ENCODE measurements at places on chromosomes 6 and 20.

DNA sequence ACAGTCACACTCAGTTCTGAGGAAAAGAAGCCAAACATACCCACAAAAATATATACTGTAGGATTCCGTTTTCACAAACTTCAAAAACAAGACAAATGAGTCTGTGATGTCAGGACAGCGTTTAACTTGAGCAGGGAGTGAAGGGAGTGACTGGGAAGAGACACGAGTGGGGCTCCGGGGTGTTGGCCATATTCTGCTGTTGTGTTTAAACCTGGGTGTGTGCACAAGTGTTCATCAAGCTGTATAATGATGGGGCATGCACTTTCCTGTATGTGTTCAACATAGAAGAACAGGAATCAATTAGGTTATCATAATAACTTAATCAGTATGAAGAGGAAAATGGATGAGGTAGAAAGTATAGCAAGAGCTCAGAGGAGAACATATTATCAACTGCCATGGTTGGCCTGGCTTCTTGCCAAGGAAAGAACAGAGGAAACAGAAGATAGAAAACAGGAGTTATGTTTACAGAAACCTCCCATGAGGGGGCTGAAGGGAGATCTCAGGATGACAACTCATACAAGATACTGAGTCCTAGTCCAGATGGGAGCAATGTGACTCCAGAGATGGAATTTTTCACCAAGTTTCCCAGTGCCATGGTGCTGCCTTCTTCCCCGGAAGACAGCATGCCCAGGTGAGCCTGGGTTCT lies 15.1 kb upstream of the AFDN start:
- no peak for DNase-seq

GRCh38 chr20:10665027-10665561 lies 8.7 kb downstream of the JAG1 start:
- no peak for DNase-seq

DNA sequence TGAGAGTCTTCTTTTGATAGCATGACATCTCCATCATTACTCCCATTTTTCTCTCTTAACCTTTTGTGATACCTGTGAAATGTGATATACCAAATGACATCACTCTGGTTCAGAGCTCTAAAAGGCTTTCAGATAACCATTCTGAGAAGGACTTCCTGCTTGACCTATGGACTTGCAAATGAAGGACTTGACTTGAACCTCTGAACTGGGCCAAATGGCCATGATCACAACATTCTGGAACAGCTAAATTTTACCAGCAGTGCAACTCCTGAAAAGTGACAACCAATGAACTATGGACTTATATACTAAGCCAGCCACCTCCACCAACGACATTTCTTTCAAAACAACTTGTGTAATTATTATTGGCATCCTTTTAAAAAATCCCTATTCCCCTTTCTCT lies 1085.8 kb upstream of the CITED2 start:
- no peak for DNase-seq

GRCh38 chr6:82362144-82362543 lies 1.5 kb upstream of the TPBG start:
- no peak for DNase-seq

DNA sequence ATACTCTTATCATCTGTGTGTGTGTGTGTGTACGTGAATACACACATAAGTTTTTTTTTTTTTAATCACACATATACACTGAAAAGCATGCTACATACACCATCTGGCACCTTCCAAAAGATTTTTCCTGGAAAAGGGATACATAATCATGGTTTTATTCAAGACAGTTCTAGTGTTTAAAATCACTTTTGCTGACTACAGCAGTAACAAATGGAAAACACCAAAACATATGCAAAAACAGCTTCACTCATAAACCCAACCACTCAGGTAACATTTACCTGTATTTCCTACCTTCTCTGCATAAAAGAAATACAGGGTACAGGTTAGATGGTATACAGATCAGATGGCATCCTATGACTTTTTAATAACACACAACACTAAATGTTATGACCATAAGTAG lies 2.5 kb downstream of the SNX14 start:
- DNase-seq: no peak

GRCh38 chr6:36345681-36346466 lies 9.2 kb upstream of the BNIP5 start:
- DNase-seq: no peak

DNA sequence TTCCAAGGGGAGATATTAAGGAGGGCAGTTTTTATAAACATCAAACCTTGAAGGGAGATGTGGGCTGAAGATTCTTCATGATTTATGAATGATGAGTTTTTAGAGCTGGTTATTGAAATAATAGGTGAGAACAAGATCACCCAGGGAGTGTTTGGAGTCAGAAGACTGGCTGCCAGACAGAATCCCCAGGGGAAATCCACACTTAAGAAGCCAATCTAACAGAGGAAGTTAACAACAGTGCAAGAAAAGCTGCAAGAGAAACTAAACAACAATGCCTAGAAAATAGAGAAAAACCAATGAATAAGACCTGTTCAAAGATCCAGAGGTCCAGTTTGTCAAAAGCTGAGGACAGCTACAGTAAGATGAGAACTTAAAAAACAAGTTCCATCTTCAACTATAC lies 167.9 kb upstream of the MAN1A1 start:
- no peak for DNase-seq

DNA sequence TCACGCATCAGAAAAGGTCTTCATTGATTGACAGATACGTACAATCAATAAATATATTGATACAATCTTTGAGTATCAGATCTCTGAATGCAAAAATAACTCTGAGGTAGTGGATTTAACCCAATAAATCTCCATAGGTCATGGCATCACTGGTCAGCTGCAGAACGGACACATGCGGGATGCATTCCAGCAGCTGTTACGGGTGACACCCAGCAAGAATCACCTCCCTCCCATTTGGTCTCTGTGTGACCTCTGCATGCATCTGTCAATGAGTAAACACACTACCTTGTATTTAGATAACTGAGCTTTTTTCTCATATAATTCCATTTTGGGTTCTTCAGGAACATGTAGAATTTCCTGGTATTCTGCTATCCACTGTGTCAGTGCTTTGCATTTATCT lies 285.4 kb downstream of the SYNE1 start:
- no peak for DNase-seq

DNA sequence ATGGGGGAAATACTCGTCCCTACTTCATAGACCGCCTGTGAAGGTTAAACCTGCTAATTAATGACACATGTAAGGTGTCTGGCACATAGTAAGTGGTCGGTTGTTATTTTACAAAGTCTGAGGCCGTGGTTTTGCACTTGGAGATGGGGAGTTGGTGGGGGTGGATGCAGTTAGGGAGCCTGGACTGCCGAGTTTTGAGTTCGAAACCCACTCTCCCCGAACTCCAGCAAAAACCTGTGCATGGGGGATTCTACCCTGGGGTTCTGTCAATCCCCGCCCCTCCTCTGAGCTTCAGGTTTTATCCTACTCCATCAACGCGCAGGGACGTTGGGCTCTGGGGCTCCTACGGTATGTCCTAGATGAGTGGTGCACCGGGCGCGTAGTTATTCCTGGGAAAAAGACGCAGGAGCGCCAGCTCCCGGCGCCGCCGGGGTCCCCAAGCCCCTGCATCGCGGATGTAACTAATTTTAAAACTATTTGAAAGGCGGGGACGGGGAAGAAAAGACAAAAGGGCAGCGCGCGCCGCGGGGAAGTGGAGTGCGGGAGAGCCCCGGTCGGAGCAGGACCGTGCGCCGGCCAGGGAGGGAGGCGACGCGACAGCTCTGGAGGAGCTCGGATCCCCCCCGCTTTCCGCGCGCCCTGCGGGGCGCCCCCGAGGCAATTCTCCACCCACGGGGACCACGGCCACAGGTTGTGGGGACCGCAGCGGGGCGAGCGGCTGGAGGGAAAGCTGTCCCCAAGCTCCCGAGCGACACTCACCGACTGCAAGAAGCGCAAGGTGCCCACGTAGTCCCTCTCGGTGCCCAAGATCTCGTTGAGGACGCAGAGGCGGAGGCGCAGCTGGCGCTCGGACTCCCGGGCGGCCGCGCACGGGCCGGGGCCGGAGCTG lies 672 bp downstream of the PREX1 start:
- peak; percentile 60 for DNase-seq

DNA sequence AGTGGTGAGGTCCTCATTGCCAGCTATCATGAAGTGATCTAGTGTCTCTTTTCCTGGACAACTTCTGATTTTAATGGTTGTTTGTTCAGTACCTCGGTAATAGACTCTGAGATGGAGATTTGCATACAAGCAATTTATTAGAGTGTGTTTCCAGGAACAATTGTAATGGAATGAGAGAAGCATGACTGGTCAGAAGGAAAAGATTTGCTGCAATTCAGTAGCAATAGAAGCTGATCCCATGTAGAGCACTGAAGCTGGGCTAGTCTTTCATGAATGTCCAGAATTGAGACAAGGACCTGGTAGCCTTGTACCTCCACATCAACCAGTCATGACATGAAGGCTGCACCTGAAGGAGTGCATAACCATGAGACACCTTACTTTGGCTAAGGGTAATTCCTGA lies 526.5 kb downstream of the NKAIN2 start:
- DNase-seq: no peak

DNA sequence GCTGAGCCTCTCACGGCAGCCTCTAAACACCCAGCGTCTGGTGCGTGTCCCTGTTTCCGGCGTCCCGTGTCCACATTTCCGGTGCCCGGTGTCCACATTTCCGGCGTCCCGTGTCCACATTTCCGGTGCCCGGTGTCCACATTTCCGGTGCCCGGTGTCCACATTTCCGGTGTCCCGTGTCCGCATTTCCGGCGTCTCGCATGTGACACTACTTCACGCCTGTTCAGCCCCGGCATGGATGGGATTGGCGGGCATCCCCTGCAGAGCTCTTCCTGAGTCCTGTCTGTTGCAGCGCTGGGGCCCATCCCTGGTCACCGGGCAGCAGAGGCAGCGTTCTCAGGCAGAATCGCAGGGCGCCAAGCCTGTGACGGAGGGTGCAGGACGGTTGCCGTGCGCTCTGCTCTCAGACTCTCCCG lies 3.2 kb downstream of the FRMD1 start:
- DNase-seq: no peak

- DNase-seq: no peak
Measured at GRCh38 chr6:145829102-145829501, 14.5 kb upstream of the FBXO30 start.

- no peak for DNase-seq
Measured at GRCh38 chr6:36657942-36658544, 20.5 kb upstream of the CDKN1A start.

DNA sequence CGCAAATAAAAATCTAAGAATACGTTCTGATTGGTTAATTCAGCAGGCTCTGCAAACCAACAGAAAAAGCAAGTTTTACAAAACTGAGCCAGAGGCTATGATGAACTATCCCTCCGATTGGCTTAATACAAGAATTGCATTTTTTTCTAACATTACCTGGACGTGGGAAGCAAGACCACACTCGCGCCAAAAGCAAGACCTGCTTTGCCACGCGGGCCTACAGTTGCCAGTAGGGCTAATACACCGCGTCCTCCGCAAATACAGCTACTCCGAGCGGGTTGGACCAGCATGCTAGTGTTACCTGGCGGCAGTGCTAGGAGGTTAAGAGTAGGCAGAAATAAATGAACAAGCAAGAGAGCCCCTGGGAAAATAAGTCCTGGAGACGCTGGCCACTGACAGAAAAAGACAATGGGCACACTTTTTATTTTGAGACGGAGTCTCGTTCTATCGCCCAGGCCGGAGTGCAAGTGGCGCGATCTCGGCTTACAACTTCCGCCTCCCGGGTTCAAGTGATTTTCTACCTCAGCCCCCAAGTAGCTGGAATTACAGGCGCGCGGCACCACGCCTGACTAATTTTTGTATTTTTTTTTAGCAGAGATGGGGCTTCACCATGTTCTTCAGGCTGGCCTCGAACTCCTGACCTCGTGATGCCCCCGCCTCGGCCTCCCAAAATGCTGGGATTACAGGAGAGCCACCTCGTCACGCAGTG lies 131.9 kb upstream of the BTN3A2 start:
- peak; percentile 23 for DNase-seq

- DNase-seq: no peak
Measured at GRCh38 chr20:57093766-57094165, 172.7 kb downstream of the BMP7 start.

DNA sequence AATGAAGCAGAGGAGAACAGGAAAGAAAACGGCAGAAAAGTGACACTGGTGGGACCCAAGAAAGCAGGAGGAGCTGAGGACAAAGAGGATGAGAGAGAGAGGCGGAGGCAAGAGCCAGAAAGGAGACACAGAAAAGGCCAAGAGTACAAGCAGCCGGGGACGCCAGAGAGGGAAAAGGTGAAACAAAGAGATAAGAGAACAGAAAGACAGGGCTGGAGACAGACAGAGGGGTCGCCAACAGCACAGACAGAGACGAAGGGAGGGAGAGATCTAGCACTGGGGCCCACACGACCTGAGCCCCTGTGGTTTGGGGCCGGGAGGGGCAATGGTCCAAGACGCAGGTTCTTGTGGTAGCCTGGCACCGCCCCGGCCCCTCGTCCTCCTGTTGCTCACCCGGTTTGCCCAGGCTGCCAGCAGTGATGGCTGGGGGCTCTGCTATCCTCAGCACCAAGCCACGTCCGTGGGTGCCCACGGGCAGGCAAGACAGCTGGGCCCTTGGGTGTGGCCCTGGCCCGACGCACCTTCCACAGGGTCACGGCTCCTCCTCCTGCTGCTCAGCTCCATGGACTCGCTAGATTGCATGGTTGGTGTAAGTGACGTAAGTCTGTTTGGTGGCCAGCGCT lies 123.5 kb downstream of the GRM4 start:
- no peak for DNase-seq

- no peak for DNase-seq
Measured at GRCh38 chr20:50394569-50394968, 115.6 kb upstream of the PTPN1 start.

GRCh38 chr20:16027686-16028085 lies 545.6 kb downstream of the KIF16B start:
- DNase-seq: no peak

DNA sequence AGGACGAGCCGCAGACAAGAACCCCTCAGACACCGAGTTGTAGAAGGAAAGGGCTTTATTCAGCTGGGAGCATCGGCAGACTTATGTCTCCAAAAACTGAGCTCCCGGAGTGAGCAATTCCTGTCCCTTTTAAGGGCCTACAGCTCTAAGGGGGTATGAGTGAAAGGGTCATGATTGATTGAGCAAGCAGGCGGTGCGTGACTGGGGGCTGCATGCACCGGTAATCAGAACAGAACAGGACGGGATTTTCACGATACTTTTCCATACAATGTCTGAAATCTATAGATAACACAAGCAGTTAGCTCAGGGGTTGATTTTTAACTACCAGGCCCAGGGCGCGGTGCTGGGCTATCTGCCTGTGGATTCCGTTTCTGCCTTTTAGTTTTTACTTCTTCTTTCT lies 226.4 kb upstream of the PLCB4 start:
- DNase-seq: no peak

DNA sequence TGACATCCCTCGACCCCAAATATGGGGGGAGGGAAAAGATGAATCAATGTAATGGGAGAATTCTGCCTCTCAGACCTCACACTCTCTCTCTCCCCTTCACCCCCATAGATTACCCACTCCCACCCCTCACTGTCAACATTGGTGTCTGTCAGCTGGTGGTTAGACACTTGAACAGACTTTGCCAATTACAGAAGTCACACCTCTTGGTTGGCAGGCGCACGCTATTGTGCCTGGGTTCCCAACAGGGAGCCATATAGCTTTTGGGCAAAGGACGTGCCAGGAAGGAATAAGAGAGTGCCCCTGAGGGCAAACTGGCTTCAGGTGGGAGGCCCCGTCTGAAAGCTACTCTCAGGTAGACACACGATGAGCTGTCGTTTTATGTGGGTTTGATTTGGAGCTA lies 54.1 kb upstream of the FYN start:
- DNase-seq: no peak

All from effector memory CD8-positive, alpha-beta T cell (primary cell).